T-helper 17 cell (primary cell): ENCODE measurements at places on chromosomes 2 and 18. TPM values are rescaled to one million over a fixed set of nuclear protein-coding genes. Genes with fewer than 3 reads are reported as not detected.
A peak's percentile ranks its signal among the peaks of the same experiment; 100 is the strongest.

DNA sequence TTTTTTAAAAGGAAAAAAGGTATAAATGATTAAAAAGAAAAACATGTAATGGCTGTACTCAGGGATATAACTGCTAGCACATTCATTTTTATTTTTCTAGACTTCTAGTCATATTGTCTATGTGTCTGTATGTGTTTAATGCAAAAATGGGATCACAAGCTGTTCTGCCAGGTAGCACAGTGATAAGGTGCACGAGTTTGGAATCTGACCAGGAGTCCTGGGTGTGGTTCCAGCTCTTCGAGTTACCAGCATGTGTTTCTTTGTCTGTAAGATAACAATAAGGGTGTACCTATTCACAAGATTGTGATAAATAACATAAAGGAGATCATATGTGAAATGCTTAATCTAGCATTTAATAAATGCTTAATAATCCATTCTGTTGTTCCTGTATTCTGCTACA lies 145.3 kb downstream of the PKP4 start:
- H3K27me3 ChIP-seq = no peaks in the 10 kb centered on the region
- H3K4me3 ChIP-seq = no peak overlapping the region
- DNase-seq = no peak
- peaks cover 2% of the 10 kb centered on the region for H3K4me1 ChIP-seq
- H3K36me3 ChIP-seq = peaks cover 7% of the 10 kb centered on the region

Gene SLC5A7
- total RNA-seq = not detected

Gene LHCGR
- total RNA-seq = not detected

- no peaks in the 10 kb centered on the region for H3K27me3 ChIP-seq
- no peaks in the 10 kb centered on the region for H3K36me3 ChIP-seq
- DNase-seq = no peak
- H3K4me1 ChIP-seq = peaks cover 9% of the 10 kb centered on the region
- no peak overlapping the region for H3K4me3 ChIP-seq
These were observed 293.8 kb downstream of the PRKCE start for GRCh38 chr2:45945302-45945717.

- H3K36me3 ChIP-seq = peaks cover 3% of the 10 kb centered on the region
- H3K4me3 ChIP-seq = no peak overlapping the region
- peaks cover 14% of the 10 kb centered on the region for H3K4me1 ChIP-seq
- no peak for DNase-seq
- no peaks in the 10 kb centered on the region for H3K27me3 ChIP-seq
These were observed 6.5 kb upstream of the YWHAQ start for GRCh38 chr2:9637330-9637729.

Gene CLEC4F
- not detected for total RNA-seq

Gene CDH19
- not detected for total RNA-seq

GRCh38 chr2:232655392-232655791 lies 22.0 kb downstream of the EFHD1 start:
- no peaks in the 10 kb centered on the region for H3K4me1 ChIP-seq
- H3K27me3 ChIP-seq = peaks cover 13% of the 10 kb centered on the region
- no peaks in the 10 kb centered on the region for H3K36me3 ChIP-seq
- no peak overlapping the region for H3K27ac ChIP-seq

Gene REG3A
- not detected for total RNA-seq

DNA sequence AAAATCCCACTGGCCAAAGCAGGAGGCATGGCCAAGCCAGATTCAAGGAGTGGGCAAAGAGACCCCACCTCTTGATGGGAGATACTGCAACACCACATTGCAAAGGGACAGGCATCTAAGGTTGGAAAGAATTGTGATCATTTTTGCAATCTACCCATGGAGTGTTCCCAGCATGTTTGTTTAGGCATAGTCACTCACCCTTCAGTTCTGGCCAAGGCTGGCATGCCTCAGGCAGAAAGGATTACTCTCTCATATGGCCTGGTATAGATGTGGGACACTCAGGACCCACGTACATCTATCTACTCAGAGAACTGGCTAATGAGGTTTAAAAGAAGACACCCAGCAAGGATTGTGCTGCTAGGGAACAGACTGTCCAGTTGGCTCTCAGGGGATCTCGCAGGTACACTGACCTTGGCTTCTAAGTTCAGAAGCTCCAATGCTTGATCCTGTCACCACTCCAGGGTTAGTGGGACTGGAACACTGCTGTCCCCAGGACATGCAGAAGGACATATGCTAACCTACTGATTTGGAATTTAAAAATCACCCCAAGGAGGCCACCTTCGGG lies 183.7 kb downstream of the KLHL29 start:
- no peak overlapping the region for H3K27ac ChIP-seq
- no peak for DNase-seq
- no peaks in the 10 kb centered on the region for H3K36me3 ChIP-seq
- no peak overlapping the region for H3K4me3 ChIP-seq
- no peaks in the 10 kb centered on the region for H3K4me1 ChIP-seq

- peaks cover 16% of the 10 kb centered on the region for H3K4me1 ChIP-seq
- no peaks in the 10 kb centered on the region for H3K27me3 ChIP-seq
- no peaks in the 10 kb centered on the region for H3K36me3 ChIP-seq
- DNase-seq = no peak
- peak overlapping the region; percentile 96 for H3K4me3 ChIP-seq
These were observed 760 bp upstream of the STON1 start for GRCh38 chr2:48529194-48529593.

DNA sequence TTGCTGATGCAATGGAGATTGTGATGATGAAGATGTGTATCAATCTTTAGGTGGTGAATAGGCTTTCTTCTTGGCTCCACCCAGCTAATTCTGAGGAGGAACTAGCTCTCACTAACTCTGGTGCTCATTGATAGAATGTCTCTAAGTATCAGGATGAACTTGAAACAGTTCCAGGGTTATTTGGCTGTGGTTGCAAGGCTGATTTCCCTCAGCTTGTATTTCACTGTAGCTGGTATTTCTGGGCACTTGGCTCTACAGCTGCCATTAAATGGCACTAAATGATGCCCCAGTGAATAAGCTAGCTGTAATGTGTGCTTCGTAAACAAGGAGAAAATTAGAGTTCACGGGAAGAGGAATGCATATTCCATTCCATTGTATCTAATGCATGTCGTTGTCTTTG lies 241.2 kb downstream of the RPIA start:
- H3K27me3 ChIP-seq = peaks cover 34% of the 10 kb centered on the region
- H3K4me1 ChIP-seq = peaks cover 2% of the 10 kb centered on the region
- DNase-seq = no peak
- no peak overlapping the region for H3K4me3 ChIP-seq
- H3K27ac ChIP-seq = no peak overlapping the region
- H3K36me3 ChIP-seq = no peaks in the 10 kb centered on the region

Gene ATG9A
- total RNA-seq = 42.4 TPM

GRCh38 chr2:147320146-147320545 lies 524.7 kb upstream of the ACVR2A start:
- no peak overlapping the region for H3K27ac ChIP-seq

- no peaks in the 10 kb centered on the region for H3K36me3 ChIP-seq
- DNase-seq = no peak
- H3K4me1 ChIP-seq = peaks cover 2% of the 10 kb centered on the region
- no peak overlapping the region for H3K27ac ChIP-seq
- no peak overlapping the region for H3K4me3 ChIP-seq
- no peaks in the 10 kb centered on the region for H3K27me3 ChIP-seq
These were observed 95.6 kb upstream of the PDE1A start for GRCh38 chr2:182522405-182522896.

Gene LRATD1
- total RNA-seq = not detected

DNA sequence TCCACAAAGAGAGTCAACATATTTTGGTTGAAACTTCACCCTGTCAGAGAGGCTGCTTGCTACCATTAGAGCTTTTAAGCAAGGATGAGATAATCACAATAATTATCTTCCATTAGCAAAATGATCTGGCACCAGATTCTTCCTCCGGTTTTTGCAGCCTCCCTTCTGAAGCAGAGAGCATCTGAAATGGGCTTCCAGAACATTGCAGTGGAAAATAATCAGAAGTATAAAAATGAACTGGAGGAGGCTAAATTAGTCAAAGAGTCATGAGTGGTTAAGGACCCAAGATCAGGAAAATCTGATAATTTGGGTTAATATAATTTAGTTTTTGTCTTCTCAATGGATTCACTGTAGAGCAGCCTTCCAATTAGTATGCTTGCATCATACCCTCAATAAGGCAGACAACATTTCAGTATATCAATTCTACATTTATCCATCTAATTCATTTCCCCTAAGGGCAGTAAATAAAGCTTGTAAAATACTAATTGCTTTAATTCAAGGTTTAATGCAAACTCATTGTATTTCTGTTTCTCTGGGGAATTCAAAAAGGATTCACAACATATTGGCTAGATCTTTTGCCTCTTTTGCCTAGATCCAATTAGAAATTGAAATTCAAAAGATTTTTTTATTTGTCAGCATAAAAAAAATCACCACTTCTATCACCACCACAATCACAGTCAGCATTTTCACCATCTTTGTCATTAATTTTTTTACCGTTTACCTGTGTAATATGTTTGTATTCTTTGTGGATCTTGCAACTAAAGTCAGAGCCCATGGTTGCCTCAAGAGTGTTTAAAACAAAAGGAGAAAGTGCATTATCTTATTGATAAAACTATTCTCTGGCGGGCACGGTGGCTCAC lies 537.2 kb upstream of the DCC start:
- H3K36me3 ChIP-seq = no peaks in the 10 kb centered on the region
- no peak overlapping the region for H3K4me3 ChIP-seq
- no peak for DNase-seq
- H3K27ac ChIP-seq = no peak overlapping the region
- no peaks in the 10 kb centered on the region for H3K4me1 ChIP-seq

GRCh38 chr2:217256251-217256650 lies 396.4 kb upstream of the TNP1 start:
- no peak for DNase-seq
- H3K27ac ChIP-seq = no peak overlapping the region
- no peak overlapping the region for H3K4me3 ChIP-seq
- no peaks in the 10 kb centered on the region for H3K27me3 ChIP-seq

DNA sequence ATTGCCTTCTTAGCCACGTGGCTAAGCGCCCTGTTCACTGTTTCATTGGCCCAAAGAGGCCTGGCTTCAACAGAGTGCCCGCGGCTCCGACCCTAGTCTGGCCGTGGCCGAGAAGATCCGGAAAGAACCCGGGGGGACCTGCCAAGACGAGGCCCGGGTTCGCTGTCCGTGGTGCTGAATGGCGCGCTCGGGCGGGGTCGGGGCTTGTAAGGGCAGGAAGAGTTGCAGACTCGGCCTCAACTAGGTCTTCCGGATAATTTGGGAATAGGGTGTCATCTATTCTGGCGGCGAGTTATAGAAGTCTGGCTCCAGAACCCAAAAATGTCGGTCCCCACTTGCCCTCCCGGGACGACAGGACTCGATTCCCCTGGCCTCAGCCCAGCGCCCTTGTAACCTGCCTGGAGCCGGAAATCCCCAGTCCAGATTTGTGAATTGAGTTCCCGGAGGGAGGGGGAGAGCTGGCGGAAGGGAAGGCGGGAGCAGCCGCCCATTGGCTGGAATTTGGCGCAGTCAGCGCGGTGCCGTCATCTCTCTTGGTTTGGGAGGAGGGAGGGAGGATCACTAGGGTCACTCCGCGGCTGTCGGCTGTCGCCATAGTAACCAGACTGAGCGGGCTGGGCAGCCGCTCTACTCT lies 3.5 kb downstream of the CDK5R2 start:
- peaks cover 12% of the 10 kb centered on the region for H3K4me1 ChIP-seq
- peak; percentile 31 for DNase-seq
- H3K36me3 ChIP-seq = peaks cover 10% of the 10 kb centered on the region

- no peaks in the 10 kb centered on the region for H3K27me3 ChIP-seq
- no peak overlapping the region for H3K4me3 ChIP-seq
- H3K27ac ChIP-seq = no peak overlapping the region
- H3K36me3 ChIP-seq = no peaks in the 10 kb centered on the region
These were observed 1540.2 kb upstream of the SLC39A10 start for GRCh38 chr2:194116861-194117260.

DNA sequence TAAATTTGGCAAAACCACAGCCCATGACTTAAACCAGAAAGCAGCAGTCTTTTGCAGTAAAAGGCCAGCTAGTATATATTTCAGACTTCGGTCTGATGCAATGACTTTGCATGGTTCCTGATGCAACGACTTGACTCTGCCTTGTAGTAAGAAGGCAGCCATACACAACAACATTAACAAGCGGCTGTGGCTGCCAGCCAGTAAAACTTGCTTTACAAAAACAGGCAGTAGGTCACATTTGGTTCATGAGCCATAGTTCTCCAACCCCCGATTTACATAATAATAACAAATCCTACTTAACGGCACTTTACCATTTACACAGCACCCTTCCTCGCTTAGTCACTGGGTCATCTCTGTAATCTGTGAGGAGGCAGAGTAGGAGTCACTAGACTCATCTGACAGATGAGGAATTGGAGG lies 410.3 kb downstream of the LRATD1 start:
- peaks cover 23% of the 10 kb centered on the region for H3K27me3 ChIP-seq
- no peak for DNase-seq
- H3K36me3 ChIP-seq = no peaks in the 10 kb centered on the region
- no peak overlapping the region for H3K4me3 ChIP-seq

- peaks cover 15% of the 10 kb centered on the region for H3K4me1 ChIP-seq
- no peak overlapping the region for H3K27ac ChIP-seq
These were observed 85.8 kb upstream of the ID2 start for GRCh38 chr2:8595811-8596600.

DNA sequence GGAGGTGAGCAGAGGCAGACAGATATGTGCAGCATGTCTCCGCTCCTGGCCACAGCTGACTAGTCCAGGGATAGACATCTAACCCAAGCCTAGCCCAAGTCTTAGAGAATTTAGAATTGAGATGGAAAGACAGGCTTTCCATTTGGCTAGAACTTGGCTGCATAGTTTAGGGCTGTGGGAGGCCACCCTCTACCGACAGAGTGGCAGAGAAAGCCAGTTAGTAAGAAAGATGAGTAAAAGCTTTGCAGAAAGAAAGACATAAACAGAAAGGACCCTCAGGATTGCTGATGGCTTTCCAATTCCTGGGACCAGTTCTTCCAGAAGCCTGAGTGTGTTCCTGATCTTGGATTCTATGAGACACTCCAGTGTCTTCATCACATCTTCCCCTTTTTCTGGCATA lies 62.1 kb downstream of the DYM start:
- no peak for DNase-seq
- H3K4me1 ChIP-seq = peaks cover 39% of the 10 kb centered on the region
- H3K4me3 ChIP-seq = peak overlapping the region; percentile 59
- H3K27ac ChIP-seq = peak overlapping the region; percentile 80
- H3K36me3 ChIP-seq = no peaks in the 10 kb centered on the region
- no peaks in the 10 kb centered on the region for H3K27me3 ChIP-seq

- no peak overlapping the region for H3K4me3 ChIP-seq
- H3K27ac ChIP-seq = no peak overlapping the region
- no peaks in the 10 kb centered on the region for H3K36me3 ChIP-seq
- DNase-seq = no peak
- H3K4me1 ChIP-seq = peaks cover 7% of the 10 kb centered on the region
These were observed 93.0 kb upstream of the SMAD2 start for GRCh38 chr18:48023334-48024008.

DNA sequence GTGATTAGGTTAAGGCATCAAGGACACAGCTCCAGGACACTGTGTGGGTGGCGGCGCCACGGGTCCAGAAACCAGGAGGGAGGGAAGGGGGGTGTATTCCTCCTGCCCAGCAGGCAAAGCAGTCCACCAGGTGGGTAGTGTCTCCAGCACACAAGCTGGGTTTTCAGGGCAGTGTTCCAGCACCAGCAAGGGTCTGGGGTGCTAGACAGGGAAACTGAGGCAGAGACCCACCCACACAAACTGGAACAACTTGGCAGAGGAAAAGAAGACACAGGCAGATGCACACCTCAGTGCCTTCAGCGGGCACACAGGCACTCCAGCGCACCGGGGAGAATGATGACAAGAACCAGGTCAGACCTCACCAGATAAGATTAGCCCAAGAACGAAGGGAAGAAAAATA lies 28.4 kb upstream of the GNAL start:
- peaks cover 2% of the 10 kb centered on the region for H3K4me1 ChIP-seq
- peaks cover 8% of the 10 kb centered on the region for H3K36me3 ChIP-seq
- no peak for DNase-seq
- no peak overlapping the region for H3K4me3 ChIP-seq
- H3K27me3 ChIP-seq = peaks cover 45% of the 10 kb centered on the region
- no peak overlapping the region for H3K27ac ChIP-seq

Gene FBXO41
- total RNA-seq = 13.5 TPM
